ENCODE measurements at places on chromosomes 7 and 10.

DNA sequence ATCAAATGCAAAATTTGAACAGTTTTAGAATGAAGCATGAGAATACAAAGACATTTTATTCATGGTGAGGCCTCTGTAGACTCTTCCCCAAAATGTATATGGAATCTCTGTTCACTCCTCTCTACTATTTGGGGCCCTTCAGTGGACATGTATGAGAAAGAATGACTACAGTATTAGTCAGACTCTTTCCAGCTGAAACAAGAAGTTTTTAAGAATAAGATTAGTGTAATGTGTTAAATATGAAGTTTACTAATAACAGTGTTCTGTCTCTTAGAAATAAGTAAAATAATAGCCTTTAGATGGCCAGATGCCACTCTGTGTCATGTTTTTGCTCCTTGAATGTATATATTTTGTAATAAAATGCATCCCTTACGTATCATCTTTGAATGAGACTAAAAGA, 585.6 kb downstream of the SUGCT start:
- DNase-seq: no peak

DNA sequence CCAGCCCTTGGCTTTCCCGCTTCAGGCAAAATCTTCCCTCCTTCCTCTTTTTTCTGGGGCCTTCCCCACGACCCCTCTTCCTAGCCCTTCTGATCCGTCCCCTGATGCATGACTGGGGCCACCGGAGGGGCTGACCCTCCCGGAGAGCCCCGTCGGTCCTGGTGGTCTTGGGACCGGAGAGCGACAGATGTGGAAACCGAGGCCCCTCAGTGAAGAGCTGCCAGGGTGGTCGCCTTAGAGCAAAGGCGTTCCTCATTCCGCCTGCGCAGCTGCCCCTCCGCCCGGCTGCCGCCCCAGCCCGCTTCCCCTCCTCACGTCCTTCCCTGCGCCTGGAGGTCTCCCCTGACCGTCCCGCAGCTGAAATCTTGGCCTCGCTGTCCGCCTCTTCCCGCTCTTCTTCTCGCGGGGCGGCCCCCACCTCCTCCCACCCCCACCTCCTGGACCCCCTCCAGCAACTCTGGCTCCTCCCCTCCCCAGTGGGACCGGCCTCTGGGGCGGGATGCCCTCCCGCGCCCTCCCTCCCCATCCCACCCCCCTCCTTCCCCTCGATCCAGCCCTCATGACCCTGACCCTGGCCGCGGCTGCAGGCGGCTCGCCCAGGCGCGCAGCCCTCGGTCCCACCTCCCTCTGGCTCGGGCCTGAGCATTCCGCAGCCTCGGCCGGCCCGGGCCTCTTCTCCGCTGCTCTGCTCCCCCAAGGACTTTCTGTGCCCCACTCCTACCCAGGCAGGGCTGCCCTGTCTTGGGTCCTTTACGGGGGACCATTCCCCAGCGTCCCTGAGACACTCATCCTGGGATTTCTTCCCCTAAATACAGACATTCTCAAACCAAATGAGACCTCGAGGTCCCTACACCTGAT, at the start of gene RARRES2:
Gene RARRES2, minus strand, starts transcription at position 367 of the 858 bp plus-strand sequence. CDS start 1,020 bp downstream, outside the sequence.
- DNase-seq: no peak

- no peak for DNase-seq
Observed at GRCh38 chr7:136293272-136293671, 316.1 kb upstream of the MTPN start.

DNA sequence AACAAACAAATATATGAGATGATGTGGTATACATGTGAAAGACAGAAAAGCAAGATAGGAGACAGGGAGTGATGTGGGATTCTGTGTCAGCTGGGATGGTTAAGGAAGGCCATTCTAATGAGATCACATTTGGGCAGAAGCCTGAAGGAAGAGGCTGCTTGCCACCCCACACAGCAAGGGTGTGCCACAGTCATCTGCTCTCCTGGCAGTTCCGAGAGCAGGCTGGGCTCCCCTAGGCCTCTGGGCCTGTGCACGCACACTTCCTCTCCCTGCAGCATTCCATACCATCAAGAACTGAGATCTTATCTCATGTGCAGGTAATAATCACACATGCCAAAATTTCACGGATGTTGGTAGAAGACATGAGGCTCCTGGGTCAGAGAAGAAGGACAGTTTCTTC, 43.1 kb downstream of the SYPL1 start:
- DNase-seq: no peak

DNA sequence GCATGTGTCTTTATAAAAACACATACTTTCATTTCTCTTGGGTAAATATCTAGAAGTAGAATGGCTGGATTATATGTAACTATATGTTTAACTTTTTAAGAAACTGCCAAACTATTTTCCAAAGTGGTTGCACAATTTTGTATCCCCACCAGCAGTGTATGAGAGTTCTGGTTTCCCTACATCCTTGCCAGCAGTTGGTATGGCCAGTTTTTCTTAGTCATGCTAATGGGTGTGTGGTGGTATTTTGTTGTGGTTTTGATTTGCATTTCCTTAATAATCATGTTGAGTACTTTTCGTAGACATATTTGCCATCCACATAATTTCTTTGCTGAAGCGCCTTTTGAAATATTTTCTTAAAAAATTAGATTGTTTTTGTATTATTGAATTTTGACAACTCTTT, 60.3 kb downstream of the NEUROG3 start:
- no peak for DNase-seq

GRCh38 chr10:112295853-112296830, 12.9 kb downstream of the TECTB start:
- no peak for DNase-seq

DNA sequence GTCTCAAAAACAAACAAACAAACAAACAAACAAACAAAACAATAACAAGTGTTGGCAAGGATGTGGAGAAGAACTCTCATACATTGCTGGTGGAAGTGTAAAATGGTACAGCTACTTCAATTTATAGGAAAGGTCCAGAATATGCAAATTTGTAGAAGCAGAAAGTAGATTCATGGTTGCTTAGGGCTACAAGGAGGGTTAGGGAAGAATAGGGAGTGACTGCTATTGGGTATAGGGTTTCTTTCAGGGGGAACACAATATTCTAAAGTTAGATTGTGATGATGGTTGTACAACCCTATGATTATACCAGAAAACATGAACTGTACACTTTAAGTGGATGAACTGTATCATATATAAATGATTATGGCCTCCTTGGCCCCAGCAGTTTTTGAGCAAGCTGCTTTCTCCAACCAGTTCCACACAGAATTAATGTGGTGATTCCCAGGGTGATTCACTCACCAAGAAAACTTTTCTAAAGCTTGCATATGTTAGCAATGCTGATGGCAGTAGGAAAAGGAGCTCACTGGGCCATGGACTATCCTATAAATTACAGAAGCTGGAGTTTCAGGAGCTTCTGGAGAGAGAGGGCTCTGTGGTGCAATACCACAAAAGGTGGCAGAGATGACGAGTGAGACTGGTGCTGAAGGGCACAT, 52.8 kb upstream of the KCNIP2 start:
- no peak for DNase-seq

DNA sequence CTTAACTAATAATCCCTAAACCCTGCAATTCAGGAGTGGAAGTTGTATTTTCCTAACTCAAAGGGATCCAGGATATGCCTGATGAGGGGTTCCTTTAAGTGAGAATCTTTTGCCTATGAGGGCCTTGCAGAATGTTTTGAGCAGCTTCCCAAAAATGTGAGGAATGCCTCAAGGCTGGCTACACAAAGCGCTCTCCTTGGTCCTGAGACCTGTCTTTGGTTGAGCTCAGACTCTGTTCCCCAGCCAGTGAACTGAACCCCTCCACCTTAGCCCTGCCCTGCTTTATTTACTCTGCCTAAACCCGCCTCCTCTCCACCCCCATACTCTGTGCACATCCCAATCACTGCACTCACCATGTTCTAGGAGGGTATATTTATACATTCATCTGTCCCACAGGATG, 108.6 kb downstream of the NRCAM start:
- DNase-seq: no peak

- DNase-seq: no peak
Observed at GRCh38 chr10:102322914-102323313, 72.6 kb upstream of the NFKB2 start.

GRCh38 chr7:43591558-43592180, 8.8 kb downstream of the STK17A start:
- DNase-seq: no peak

- peak; percentile 26 for DNase-seq
Observed at GRCh38 chr10:126749015-126749655, 78.6 kb upstream of the C10orf90 start.

DNA sequence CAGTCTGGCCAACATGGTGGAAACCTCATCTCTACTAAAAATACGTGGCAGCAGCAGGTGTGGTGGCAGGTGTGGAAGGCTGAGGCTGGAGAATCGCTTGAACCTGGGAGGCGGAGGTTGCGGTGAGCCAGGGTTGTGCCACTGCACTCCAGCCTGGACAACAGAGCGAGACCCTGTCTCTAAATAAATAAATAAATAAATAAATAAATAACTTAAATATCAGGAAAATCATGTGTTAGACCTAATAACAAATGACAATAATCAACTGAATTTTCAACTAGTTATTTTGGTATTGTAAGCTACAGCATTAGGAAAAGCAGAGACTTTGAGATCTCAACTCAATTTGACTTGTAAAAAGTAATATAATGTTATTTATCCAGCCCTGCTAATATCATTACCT, 9.2 kb downstream of the HERPUD2 start:
- no peak for DNase-seq

DNA sequence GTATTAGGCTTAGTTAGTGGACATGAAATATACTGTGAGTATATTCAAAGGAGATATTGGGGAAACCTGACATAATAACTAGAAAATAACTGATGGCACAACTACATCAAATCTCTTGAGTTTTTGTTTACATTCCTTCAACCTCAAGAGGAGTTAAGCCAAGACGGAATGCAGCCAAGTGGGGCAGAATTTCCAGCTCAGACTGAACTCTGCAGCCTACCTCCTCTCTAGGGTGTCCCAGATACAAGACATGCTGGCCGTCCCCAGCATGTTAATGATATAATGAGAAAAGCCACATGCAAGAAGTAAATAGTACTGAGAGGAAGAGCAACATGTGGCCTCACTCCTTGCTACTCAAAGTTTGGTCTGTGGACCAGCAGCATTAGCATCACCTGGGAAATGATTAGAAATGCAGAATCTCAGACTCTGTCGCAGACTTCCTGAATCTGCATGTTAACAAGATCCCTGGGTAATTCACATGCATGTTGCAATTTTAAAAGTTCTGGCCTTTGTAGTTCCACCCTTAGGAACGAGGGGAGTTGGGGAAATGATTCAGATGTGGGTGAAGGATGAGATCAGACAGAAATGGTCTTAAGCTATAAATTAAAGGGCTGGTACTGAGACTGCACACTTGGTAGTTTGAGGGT, 118.4 kb upstream of the CACUL1 start:
- no peak for DNase-seq

- DNase-seq: peak; percentile 31
Observed at GRCh38 chr10:22927661-22928403, at the start of gene ARMC3. Gene ARMC3 (plus strand): TSS chr10:22928053. CDS start chr10:22931997, 3,944 bp downstream.

GRCh38 chr10:110445871-110446270, 51.8 kb upstream of the DUSP5 start:
- DNase-seq: no peak

GRCh38 chr7:90409667-90410066, 6.4 kb downstream of the CLDN12 start:
- DNase-seq: no peak

DNA sequence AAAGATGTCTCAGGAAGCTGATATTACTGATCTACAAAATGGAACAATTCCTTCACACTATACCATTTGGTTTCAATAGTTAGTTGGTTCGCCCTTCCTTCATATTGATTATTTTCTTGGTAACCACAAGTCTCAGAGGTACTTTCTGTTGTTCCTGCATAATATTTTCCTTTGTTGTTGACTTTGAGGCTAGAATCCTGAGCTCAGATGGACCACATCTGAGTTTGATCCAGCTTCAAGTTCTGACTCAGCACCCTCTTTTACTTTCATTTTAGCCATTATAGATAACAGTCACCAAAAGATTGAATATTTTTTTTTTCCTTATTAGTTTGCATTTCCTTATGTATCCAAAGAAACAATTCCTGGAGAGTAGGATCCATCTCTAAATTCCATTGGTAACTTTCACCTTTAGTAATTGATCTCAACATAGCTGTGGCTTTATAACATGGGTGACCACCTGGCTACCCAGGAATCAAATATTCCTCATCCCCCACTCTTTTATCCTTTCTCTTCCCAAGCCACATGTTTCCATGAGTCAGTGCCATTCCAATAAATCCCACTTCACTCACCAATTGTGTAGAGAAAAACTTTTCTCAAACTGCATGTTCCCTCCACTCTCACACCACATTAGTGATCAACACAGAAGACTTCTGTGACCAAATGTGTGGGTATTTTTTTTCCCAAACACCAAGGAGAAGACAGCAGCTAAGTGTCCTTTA, 9.7 kb upstream of the ABCA13 start:
- DNase-seq: no peak

DNA sequence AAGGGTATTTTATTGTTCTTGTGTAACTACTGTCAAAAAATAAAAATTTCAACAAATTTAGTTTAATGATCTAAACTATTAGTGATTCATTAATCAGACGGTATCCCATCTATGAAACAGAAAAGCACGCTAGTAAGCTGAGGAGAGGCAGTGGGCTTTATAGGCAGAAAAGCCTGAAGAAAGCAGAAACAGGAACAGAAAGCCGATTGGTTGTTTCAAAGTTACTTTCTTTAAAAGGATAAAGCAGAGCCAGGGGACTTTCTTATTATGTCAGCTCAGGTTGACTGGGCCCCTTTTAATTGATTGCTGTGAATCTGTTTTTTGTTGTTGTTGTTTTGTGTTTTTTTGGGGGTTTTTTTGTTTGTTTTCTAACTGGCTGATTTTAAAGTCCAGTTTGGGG, 105.5 kb downstream of the TES start:
- no peak for DNase-seq

DNA sequence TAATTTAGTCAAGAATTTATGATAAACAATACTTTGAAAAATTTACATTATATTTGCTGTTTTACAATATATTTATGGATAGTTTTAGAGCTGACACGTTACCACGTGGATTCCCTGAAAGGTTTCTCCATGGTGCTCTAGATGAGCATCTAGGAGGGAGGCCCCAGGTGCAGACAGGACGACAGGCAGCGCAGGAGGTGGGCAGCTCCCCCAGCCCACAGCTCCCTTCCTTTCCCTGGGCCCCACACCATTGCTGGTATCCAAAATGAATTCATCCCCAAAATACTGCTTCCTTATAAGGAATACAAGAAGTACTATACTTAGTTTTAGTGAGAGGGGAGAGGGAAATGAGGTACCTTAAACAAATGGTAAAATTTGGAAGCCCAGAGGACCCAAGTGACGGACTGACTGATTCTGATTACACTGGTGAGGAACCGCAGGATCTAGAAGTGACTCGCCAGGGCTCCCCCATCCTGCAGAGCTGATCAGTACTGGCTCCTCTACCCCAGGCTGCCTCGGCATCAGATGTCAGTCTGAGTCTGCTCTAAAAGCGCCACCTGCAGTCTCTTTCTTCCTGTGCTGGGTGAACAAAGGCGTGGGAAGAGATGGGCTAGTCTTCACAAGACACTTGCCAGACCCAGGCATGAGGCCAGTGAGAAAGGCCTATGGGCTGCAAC, 89.2 kb downstream of the DLG5 start:
- no peak for DNase-seq

GRCh38 chr10:24865783-24866182, 86.6 kb downstream of the PRTFDC1 start:
- no peak for DNase-seq

All from stimulated activated CD8-positive, alpha-beta memory T cell treated with anti-CD3 and anti-CD28 coated beads, Interleukin-4, amount 100 ng/mL, for 1 hour (primary cell).